Fibroblast of mammary gland (primary cell): ENCODE measurements at places on chromosomes 1 and 21.

DNA sequence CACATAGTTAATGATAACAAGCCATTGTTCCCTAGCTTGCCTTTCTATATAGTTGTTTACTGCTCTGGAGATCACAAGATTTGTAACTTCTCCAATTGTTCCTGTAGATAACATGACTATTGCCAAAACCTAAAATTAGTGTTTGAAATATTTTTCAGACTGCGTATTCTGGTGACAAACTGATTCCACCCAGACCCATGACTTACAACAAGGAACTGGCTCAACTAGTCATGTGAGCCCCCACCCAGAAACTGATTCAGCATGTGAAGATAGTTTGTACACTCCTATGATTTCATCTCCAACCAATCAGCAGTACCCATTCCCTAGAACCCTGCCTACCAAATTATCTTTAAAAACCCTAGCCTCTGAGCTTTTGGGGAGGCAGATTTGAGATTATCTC lies 131.4 kb upstream of the BCL9 start:
- no peak for DNase-seq

GRCh38 chr21:36211660-36212512 lies 55.3 kb downstream of the DOP1B start:
- peak; percentile 90 for DNase-seq

- DNase-seq = no peak
These were observed 54.1 kb downstream of the RIPK4 start for GRCh38 chr21:41712730-41713129.

DNA sequence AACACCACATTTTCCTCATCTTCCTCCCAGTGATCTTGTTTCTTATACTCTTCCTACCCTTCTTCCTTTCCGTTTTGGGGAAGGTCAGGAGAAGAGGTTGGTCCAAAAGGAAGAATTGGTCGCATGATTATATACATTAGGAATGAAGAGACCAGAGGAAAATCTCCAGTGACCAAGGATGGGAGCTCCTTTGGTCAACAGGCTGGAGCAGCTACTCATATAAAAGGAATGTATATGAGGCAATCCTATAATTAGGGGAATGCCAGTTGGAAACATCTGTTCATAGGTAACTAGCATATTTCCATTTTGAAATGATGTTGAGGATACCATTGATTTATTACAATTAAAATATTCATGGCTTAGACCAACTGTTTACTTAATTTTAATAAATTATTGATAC lies 114.5 kb downstream of the LRRC40 start:
- peak; percentile 69 for DNase-seq

DNA sequence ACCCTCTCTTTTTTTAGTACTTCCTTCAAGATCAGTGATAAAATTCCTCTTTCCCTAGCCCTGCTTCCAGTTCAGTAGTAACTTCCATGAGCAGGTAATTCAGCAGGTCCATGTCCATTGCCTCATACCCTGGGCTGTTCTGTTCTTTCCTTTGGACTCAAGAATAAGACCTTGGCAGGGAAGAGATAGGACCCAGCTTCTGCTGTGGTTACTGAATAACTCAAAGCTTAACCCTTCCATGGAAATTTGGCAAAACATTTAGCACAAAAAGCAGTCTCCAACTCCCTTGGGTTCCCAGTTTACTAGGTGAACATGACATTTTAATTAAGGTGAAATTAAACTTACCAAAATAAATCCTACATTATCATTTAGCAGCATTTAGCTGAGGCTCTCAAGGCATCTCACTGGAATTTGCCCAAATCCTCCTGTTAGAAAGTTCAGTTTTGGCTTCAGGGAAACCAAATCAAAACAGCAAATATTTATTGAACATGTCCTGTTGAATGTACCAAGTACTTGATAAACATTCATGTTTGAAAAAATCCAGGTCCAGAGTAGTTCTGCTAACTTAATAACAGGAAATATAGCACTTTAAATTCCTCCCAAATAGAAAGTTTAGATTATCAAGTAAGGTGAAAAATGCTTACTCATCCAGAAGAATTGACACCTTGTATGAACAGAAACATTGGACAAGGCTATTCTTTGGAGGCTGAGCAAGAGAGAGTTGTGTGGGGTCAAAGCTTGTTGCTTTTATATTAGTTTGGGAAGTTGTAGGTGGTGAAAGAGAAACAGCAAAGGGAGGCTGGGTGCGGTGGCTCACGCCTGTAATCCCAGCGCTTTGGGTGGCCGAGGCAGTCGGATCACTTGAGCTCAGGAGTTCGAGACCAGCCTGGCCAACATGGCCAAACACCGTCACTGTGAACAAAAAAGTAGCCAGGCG lies 8.4 kb upstream of the SERPINC1 start:
- no peak for DNase-seq
